ENCODE measurements at places on chromosomes 12 and 14. TPM values are rescaled to one million over a fixed set of nuclear protein-coding genes. Genes with fewer than 3 reads are reported as not detected.

CYP27B1 gene
- polyA plus RNA-seq = 1.5 TPM

MDGA2 gene
- polyA plus RNA-seq = 2.4 TPM

DNA sequence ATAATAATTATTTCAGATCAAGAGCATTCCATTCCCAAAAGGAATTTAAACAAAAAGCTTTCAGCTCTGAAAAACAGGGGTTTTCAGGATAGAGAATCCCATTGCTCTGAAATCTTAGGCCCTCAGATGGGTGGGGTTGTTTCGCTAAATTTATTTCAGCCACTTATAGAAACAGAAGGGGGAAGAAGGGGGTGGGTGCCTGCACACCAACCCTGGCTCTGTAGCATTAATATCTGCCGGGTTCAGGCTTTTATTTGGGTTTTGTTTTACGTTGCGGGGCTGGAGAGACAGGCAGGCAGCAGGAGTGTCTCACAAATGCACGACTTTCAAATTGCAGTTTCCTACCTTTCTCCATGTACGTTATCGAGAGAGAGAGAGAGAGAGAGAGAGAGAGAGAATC is 12.5 kb upstream of the ZFP36L1 start:
- DNase-seq = no peak

C12orf50 gene
- 0.27 TPM for polyA plus RNA-seq

DNA sequence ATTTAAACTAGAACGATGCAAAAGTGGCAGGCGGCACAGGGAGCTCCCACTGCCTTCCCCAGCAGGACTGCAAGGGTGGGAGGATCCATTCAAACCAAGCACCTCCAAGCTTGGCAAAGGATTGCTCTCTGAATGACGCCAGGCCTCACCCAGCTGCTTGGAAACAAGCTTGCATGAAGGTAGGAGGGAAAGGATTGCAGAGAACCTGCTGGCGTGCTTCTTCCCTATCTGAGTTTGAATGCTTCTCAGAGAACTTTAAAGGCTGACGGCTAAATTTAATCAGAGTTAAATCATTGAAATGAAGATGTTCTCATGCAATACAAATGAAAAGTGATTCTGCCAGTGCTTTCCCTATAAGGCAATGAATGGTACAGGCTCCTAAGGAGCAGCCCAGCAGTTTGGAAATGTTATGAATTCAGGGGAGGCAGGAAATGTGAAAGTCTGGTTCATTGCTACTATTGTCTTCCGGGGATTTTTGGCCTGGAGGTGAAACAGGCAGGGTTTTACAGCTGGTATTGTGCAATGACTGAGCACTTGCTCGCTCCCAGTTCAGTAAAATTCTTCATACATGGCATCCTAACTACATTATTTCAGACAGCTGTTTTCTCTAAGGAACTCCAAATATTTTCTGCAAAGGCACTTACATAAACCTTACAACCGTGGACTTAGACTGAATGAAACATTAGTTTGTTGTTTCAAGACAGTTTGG is 31.9 kb upstream of the DUSP6 start:
- DNase-seq = no peak

GRCh38 chr12:117774941-117775775 is 193.6 kb downstream of the KSR2 start:
- no peak for DNase-seq

DNA sequence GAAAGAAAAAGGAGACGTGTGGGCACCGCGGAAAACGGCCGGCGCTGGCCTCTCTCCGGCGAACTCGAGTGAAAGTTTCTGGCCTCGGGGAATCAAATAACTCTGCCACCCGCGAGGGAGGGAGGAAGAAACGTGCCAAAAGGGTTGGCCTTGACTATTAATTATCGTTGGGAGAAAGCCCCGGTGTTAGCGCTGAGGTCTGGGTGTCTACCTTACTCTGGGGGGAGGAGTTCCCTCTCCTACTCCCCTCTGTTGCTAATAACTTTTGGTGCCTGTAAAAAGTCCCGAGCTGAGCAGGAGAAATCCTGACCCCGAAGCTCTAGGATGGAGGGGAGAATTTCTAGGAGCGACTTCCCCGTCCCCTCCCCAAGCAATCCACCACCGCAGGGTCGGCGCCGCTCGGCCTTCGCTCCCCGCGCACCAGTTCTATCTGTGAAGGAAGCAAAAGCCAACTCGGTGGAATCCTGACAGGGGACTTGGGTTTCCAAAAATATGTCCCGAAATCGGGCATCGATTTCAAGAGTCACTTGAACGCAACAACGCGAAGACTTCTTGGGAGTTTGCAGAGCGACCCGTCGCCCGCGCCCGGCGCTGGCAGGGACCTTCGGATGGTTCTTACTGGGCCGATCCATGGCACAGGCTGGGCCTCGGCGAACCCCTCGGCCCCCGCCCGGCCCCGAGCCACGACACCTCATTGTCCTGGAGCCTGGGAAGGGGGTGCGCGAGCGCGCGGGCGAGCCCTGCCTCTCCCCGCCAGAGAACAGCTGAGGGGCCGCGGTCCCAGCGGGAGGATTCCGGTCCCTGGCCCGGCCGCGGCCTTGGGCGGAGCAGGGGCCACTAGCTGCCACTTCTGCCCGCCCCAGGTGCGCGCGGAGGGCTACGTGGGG is 1.7 kb downstream of the OTX2 start:
- DNase-seq = no peak

KLHDC1 gene
- 4.2 TPM for polyA plus RNA-seq

DNA sequence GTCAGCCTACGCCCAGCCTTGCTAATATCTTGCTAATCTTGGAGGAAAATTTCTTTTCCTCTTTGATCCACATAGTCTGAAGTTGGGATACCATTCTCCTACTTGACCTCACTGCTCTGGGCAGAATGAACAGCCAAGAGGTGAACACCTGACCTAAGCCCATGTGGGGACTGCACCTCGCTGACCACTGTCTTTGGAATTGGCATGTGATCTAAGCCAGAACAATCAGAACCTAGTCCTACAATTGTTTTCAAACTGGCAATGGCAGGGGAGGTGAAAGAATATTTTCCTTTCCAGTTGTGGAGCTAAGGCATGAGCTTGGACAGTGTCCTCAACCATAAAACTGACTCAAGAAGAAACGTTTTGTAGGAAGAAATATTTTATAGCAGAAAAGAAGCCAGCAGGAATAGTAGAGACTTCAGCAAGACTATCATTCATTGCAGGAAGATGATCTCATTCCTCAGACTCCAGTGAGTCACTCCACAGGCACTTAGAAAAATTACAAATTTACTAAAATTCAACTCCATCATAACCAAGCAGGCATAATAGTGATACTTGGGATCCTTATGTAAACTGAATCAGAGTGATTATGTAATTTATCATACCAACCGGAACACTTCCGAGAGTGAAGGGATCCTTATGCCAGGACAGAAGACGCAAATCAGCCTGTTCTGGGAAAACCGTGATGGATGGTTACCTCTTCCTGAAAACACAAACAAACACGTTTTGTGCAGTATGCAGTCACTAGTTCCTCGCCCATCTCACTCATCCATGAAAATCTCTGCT is 14.7 kb downstream of the PTPRO start:
- DNase-seq = no peak

DNA sequence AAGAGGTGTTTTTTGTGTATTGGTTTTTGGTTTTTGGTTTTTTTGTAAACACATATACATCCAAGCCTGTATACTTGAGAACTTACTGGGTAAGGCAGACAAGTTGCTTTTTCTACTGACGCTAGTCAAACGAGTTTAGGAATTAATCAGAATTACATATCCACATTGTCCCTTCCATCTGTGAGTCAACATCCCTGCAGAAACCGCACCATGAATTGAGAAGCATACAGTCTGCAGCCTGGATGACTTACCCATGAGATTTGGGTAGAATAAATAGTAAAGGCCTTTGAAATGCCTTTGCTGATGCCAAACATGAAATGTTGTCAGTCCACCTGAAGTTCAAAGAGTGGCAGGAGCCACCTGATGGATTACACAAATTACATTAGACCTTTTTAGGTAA is 21.4 kb upstream of the C12orf42 start:
- DNase-seq = no peak

SLC38A4 gene
- 24.3 TPM for polyA plus RNA-seq

Measured in right renal pelvis (tissue), 4 donors.